Right lung (tissue), 10 donors: ENCODE measurements at places on chromosomes 5 and 9. TPM values are rescaled to one million over a fixed set of nuclear protein-coding genes. Genes with fewer than 3 reads are reported as not detected.

Gene ZFP2
- polyA plus RNA-seq, result 6.4 TPM

Gene ADAMTS16
- polyA plus RNA-seq, result 0.58 TPM

Gene LCN2
- 1.2 TPM for polyA plus RNA-seq

Gene SHOC1
- 0.45 TPM for polyA plus RNA-seq

Gene SLC45A2
- 0.17 TPM for polyA plus RNA-seq

Gene RAB24
- 44.5 TPM for polyA plus RNA-seq

Gene NTRK2
- 0.81 TPM for polyA plus RNA-seq

Gene GLRA1
- 0.13 TPM for polyA plus RNA-seq

Gene BHMT2
- 1.9 TPM for polyA plus RNA-seq

Gene KCNV2
- 0.13 TPM for polyA plus RNA-seq

Gene TTF1
- polyA plus RNA-seq, result 19.6 TPM

Gene HTR4
- 0.24 TPM for polyA plus RNA-seq

Gene ANKRD33B
- 0.58 TPM for polyA plus RNA-seq

Gene SLC6A3
- polyA plus RNA-seq, result 4.4 TPM

Gene MAMDC4
- polyA plus RNA-seq, result 4.5 TPM

DNA sequence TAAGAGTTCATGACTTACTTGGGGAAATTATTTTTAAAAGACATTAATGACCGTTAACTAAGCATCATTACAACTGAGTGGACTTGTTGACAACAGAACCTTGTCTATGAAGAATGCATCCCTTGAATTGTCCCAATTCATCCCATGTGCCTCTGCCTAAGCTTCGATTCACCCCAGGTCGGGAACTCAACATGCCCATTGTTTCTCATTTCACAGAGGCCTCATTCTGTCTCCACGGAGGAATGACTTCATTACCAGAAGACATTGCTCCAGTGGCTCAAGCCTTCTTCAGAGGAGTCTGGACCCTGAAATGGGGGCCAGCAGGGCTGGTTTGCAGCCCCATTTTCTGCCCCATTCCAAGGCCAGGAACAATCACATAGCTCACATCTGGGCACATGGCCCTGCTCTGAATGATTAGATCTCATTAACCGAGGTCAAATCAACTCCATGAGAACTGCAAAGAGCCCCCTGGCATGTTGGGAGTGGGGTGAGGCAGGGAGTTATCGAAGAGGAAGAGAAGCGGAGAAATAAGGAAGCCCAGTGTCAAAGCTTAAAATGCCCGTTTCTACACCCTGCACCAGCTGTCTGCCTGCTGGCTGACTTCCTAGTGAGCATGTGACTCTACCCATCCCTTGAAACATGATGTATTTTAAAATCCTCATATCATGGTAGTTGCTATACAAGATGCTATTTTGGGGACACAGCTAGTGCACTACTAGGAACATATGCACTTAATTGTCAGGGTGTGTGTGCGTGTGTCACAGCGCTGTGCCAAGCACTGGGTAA lies 137.3 kb downstream of the LHFPL2 start:
- no peak for DNase-seq

- no peak for DNase-seq
Observed at GRCh38 chr5:82358457-82358856, 80.3 kb upstream of the RPS23 start.

GRCh38 chr5:178352035-178352349 lies 119.4 kb upstream of the PHYKPL start:
- DNase-seq, result no peak

DNA sequence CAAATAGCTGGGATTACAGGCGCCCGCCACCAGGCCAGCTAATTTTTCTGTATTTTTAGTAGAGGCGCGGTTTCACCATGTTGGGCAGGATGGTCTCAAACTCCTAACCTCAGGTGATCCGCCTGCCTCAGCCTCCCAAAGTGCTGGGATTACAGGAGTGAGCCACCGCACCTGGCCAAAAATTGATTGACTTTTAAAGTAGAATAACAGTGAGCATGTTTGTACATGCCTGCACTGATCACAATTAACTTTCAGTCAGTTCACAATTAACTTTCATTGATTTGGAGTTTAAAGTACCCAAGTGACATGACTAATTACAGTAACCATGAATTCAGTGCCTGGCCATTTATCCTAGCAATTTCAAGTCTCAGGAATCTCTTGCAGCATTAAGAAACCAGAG lies 61.3 kb downstream of the ANKH start:
- DNase-seq, result no peak

DNA sequence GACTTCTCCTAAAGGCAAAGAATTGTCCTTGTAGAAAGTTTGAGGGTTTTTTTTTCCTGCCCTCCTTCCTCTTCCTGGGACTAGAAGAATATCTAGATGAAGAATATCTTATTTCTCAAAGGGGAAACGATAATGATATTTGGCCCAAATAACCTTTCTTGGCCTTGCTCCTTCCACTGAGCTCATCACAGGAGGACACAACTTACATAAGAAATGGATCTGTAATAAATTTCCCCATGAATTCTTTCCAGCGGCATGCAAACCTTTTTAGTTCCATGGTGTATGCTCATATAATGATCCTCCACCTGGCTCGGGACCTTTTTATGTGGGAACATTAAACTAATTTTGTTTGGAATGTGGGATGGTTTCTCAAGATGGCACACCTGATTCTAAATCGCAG lies 304.4 kb downstream of the DMRT2 start:
- no peak for DNase-seq

DNA sequence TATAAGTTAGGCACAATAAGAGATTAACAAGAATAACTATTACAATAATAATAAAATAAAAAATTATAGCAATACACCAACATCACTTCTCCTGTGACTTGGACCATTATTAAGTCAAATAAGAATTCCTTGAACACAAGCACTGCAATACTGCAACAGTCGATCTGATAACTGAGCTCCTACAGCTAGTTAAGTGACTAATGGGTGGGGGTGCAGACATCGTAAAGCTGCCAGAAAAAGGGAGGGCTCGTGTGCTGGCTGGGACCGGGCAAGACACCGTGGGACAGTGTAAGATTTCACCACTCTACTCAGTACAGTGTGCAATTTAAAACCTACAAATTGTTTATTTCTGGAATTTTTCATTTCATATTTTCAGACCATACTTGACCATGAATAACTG lies 78.8 kb downstream of the SNX24 start:
- DNase-seq, result no peak

DNA sequence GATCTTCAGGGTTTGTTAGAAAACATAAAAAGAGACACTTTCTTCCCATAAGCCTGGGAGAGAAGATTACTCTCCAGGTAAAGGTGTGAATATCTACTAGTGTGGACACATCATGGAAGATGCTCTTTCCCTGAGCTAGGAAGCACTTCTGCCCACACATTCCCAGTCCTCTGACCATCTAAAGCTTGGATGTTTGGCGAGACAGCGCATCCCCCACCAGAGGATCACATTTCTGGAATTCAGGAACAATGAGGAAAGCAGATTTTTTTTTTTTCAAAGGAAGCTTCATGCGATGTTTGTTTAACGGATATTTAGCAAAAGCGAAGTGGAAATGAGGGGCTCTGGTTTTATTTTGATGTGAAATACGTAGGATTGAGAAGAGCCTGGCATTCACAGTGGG lies 6.2 kb downstream of the SVEP1 start:
- no peak for DNase-seq

GRCh38 chr9:99359336-99359735 lies 137.3 kb downstream of the SEC61B start:
- DNase-seq, result no peak

- DNase-seq, result no peak
Observed at GRCh38 chr5:38154615-38155204, 103.6 kb upstream of the EGFLAM start.

DNA sequence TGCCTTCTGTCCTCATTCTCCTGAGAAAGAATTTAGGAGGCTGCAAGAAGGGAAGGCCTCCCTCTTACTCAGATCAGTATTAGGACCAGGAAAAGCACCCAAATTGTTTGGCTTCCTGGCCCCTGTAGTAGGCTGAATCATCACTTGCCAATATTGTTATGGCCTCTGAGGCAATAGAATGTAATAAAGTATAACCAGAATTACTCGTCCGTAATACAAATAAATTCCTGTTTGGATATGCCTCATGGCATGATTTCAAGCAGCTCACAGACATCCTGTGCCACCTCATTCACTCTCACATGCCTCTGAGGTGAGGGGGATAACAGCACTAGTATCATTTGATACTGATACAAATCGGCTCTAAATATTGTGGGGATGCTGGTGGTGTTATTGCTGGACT lies 427.3 kb downstream of the ISL1 start:
- no peak for DNase-seq

DNA sequence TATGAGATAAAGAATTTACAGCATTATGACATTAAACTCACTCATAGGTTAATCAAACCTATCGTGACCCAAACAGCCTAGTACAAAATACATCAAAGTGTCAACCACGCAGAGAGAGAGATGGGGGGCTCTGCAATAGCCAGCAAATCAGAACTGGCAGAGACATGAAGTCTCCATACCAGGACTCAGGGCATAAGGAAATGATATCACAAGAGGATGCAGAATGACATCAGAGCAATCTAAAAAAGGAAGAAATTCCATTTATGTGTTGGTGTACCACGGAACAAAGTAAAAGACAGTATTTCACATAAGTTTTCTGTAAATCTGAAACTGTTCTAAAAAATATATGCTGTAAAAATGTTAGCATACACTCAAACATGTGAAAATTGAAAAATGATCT lies 24.6 kb downstream of the BICD2 start:
- DNase-seq, result no peak

DNA sequence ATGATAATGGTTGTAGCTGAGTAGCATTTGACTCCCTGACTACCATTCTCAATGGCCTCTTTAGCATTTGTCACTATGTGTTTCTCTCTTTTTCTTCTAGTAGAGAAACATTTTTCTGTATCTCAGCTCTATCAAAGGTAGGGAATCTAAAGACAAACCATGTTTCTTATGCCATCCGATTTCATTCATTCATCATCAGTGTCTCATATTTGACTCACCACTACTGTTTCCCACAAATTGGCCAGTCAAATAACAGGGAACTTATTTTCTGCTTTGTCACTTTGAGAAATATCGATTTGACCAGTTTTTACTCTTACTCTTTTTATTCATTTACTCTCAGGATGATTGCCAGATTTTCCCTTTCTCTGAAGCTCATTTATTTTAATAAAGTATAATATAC lies 282.3 kb downstream of the TMEM167A start:
- DNase-seq, result no peak

GRCh38 chr5:137856201-137856600 lies 11.5 kb upstream of the MYOT start:
- no peak for DNase-seq

DNA sequence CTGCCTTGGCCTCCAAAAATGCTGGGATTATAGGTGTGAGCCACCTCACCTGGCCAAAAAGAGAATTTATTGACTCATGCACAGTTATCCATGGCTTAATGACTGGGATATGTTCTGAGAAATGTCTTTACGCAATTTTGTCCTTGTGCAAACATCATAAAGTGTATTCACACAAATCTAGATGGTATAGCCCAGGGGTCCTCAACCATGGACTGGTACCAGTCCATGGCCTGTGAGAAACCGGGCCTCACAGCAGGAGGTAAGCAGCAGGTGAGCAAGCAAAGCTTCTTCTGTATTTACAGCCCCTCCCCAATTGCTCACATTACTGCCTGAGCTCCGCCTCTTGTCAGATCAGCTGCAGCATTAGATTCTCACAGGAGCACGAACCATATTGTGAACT lies 12.4 kb upstream of the SIL1 start:
- no peak for DNase-seq

GRCh38 chr9:77783518-77783917 lies 135.4 kb upstream of the GNA14 start:
- DNase-seq, result no peak

- DNase-seq, result no peak
Observed at GRCh38 chr5:176578391-176578808, 29.3 kb downstream of the CDHR2 start.

GRCh38 chr9:113993838-113994540 lies 84.1 kb downstream of the AMBP start:
- DNase-seq, result peak; percentile 91

GRCh38 chr5:92777421-92777820 lies 803.6 kb downstream of the NR2F1-AS1 start:
- no peak for DNase-seq

DNA sequence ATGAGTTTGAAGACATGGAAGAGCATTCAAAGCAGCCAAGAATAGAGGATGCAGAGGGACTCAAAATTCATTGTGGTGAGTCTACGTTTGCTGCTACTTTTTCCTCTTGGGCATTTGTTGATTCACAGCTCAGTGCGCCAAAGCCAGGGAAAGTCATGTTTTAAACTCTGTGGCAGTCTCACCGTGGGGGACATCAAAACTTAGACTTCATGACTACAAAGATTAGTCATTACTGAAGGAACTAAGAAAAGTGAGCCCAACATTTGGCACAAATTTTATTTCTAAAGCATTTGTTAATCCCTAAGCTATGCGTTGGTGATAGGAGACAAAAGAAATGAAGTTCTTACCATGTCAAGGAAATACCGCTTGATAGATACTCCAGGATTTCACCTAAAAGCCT lies 73.7 kb upstream of the MTAP start:
- DNase-seq, result no peak

GRCh38 chr5:32583582-32584232 lies 1.6 kb upstream of the SUB1 start:
- DNase-seq, result no peak

DNA sequence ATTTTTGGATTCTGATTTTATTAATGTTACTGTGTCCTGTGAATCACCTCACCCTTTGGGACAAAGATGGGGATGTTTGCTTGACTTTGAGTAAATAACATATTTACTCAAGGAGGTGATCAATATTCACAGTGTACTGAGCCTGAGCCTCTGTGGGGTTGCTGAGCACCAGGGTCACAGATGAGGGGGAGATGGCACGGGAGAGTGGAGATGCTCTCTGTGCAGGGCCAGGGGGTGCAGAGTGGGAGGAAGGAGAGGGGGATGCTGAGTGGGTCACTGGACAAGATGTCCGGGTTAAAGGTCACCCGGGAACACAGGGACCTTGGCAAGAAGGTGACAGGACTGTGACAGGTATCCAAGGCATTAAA lies 4.0 kb downstream of the SQSTM1 start:
- no peak for DNase-seq

- DNase-seq, result peak; percentile 86
Observed at GRCh38 chr5:56950626-56951125, 1.2 kb downstream of the MIER3 start.

- no peak for DNase-seq
Observed at GRCh38 chr5:114097570-114097969, 264.3 kb upstream of the KCNN2 start.
